ENCODE measurements at places on chromosomes 2 and 18.

- DNase-seq: no peak
Observed at GRCh38 chr2:238444242-238444641, 17.5 kb downstream of the ASB1 start.

DNA sequence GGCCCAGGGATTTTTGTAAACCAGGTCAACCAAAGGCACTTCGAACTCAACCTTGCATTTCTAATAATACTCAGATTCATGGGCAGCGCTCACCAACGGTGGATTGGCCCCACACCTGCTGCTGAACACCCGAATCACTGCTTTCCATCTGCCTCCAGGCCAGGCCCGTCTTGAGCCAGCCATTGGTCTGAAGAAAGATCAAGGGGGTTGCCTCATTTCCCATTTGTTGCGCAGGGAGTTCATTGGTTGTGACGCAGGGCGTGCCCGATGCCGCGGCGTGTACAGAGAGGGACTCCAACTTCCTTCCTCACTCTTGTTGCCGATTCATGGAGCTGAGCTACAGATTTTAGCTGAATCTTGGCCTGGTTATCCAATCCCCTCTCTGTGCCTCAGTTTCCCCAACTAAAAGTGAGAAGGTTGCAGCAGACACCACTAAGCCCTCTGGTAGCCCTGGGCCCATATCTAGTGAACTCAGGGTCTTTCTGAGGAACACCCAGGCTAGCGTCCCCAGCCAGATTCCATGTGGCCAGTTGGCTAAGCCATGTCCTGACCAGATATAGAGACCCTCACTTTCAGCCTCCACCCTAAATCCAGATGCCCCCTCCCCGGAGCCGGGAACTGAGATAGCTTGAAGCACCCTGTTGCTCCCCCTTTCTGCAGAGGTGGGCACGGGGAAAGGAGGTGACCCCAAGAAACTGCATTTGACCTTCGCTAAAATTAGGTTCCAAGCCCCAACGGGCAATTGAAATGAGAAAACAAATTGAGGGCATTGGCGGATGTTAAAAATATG is 60.9 kb upstream of the HPCAL1 start:
- DNase-seq: no peak

- no peak for DNase-seq
Observed at GRCh38 chr2:206981739-206982340, 42.5 kb downstream of the CPO start.

DNA sequence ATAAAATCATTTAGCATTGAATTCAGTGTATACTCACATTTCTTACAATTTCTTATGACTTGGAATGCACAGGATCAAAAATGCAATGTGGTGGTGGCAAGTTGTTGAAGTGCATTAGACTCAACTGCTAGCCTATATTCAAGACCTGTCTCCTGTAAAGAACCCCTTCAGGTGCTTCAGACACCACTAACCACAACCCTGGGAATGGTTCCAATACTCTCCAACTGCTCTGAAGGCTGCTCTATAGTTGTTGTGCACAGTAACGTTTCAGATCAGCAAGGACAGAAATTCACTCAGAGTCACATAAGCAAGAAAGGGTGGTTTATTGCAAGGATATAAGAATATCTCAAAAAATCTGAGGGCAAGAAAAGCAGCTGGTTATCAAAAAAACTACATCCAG is 6.5 kb downstream of the GKN1 start:
- peak; percentile 50 for DNase-seq

- DNase-seq: no peak
Observed at GRCh38 chr18:24986666-24987302, 365.2 kb downstream of the ZNF521 start.

DNA sequence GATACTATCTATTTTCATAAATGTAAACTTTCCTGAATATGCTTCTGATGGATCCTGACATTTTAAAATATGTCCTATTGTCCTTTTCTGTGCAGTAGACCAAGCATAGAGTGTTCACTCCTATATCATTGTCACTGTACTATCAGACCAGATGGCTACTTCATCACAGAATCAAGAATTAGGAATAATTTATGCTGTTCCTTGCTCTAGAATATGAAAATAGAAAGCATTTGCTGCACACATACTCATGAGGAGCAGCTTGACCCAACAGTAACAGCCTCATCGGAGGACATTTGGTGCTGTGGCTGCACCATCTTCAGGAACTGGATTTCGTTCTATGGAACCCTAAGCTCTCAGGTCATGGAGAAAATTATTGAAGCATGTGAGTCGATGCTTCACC is 468.9 kb upstream of the HNRNPA3 start:
- DNase-seq: no peak

GRCh38 chr2:157233506-157233905 is 24.0 kb upstream of the GALNT5 start:
- no peak for DNase-seq

- DNase-seq: no peak
Observed at GRCh38 chr18:22613788-22614187, 196.1 kb upstream of the CTAGE1 start.

- DNase-seq: no peak
Observed at GRCh38 chr2:9693646-9694045, 62.8 kb upstream of the YWHAQ start.

All from NCI-H187 (cell line).